ENCODE measurements at places on chromosomes 3 and 15.

- DNase-seq, result no peak
These were observed 35.1 kb downstream of the SLMAP start for GRCh38 chr3:57791245-57791644.

DNA sequence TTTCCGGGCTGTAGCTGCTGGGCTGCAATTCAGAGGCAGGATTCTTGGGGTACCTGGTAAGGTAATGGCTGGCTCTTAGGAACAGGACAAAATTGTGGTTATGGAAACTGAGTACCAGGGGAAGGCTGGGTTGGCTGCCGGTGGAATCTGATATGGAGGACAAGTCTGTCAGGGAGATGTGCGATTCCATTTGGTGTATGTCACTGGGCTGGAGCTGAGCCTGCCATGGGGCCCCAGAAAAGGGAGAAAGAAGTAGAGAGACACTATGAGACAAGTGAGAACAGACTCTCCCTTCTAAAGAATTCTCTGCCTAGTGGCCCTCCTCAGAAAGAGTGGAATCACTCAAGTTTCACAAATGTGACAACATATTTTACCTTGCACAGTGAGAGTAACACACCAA is 368.2 kb upstream of the ROPN1 start:
- no peak for DNase-seq

- DNase-seq, result no peak
These were observed 1.2 kb upstream of the ZBED2 start for GRCh38 chr3:111596328-111596727.

GRCh38 chr3:130384476-130385025 is 39.1 kb downstream of the COL6A5 start:
- DNase-seq, result no peak

- no peak for DNase-seq
These were observed 24.6 kb upstream of the NECTIN3 start for GRCh38 chr3:111047042-111047441.

GRCh38 chr3:4107430-4107829 is 195.7 kb upstream of the SETMAR start:
- no peak for DNase-seq

DNA sequence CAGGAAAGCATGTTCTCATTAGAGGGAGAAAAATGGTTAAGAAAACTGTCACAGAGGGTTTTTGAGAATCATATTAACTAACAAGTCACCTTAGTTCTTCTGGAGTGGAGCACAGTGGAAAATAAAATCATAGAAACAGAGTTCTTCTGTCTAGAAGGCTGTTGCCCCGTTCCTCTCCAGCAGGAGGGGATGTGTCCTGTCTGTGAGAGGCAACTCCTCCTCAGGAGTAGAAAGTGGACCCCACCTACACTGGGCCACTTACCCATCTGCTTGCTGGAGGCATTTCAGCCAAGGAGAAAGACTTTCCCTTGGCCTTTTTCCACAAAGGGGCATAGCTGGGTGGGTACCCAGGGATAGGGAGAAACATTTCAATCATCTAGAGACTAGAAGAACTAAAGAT is 106.6 kb downstream of the SSR3 start:
- DNase-seq, result peak; percentile 5

DNA sequence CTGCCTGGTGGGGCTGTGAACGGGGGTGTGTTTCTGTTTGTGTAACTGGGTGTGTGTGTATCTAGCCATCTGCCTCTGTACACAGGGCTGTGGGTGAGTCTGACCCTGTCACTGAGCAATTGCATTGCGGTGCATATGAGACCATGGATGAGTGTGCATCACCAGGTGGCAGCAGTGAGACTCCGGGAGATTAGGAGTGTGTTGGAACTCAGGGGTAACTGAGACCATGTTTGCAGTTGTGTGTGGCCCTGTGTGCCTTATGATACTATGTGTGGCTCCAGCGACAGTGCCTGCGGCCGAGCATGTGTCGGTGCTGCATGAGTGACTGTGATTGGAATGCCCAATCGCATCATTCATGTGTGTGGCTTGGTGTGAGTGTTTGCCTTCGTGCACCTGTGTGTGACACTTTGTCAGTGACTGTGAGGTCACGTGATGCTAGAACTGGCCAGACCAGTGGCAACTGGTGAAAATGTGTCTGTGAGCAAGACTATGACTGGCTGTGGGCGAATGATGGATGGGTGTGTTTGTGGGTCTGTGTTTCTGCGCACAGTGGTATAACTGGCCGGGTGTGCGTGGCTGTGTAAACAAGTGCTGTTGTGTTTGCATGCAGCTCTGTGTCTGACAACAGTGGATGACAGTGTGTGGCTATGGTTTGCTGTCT is 14.0 kb downstream of the VILL start:
- DNase-seq, result peak; percentile 27

DNA sequence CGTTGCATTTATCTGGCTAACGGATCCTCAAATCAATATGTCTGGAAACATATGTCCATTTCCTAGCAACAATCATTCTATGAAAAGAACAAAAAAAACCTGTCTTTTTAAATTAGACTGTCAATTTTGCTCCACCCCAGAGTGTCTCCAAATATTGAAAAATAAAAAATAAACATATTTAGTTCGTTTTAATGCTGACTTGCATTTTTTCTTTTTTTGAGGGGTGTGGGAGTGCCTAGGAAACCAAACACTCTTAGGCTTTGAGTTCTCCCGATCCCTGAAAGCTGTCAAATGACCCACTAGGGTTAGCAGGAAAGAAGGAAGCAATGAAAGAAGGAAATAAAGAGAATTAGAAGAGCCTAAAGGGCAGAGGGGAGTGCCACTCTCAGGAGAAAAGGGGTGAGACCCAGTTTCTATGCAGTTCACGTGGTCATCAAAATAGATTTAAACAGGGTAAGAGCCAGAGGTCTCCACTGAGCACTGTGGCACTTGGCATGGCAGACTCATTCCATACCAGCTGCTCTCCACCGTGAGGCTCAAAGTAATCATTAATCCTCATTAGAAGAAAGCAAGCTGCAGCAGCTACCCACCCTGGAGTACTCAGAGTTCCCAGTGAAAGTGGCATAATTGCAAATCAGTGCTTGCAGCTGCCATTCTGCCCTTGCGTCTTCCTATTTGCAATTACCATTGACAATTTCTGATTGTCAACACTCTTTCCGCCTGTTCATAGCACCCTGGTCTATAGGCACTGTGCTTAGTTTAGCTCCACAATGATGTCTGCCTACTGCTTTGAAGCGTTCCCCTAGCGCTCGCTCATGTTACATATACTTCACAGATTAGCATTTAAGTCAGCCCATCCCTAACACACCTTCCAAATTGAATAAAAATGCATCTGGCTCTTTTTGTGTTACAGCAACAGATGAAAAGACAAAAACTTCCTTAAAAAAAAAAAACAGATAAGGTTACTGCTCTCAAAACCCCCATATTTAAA is 32.3 kb downstream of the PDZRN3 start:
- no peak for DNase-seq

DNA sequence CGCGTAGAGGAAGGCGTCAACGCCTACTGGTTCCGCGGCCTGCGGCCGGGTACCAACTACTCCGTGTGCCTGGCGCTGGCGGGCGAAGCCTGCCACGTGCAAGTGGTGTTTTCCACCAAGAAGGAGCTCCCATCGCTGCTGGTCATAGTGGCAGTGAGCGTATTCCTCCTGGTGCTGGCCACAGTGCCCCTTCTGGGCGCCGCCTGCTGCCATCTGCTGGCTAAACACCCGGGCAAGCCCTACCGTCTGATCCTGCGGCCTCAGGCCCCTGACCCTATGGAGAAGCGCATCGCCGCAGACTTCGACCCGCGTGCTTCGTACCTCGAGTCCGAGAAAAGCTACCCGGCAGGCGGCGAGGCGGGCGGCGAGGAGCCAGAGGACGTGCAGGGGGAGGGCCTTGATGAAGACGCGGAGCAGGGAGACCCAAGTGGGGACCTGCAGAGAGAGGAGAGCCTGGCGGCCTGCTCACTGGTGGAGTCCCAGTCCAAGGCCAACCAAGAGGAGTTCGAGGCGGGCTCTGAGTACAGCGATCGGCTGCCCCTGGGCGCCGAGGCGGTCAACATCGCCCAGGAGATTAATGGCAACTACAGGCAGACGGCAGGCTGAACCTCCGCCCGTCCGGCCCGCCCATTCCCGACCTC is 4.1 kb downstream of the ISLR2 start:
- DNase-seq, result no peak

- DNase-seq, result no peak
These were observed 623.2 kb downstream of the SQOR start for GRCh38 chr15:46258056-46258455.

DNA sequence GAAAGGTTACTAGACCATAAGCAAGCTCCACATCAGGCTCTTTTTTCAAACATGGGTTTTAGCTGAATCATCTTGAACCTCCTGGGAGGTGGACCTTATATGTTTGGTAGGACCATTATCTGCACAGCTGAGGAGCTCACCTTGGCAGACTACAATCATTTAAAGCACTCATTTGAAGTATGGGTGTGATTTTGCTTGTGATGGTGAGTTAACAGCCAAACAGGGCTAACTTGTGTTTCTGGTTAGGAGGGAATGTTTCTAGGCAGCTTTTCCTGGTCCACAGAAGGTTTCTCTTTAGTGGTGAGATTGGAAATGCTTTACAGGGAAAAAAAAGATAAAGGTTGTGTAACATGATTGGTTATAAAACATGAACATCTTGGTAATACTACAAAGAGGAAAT is 61.8 kb downstream of the ARHGEF26 start:
- DNase-seq, result no peak
